MM.1S (cell line): ENCODE measurements at places on chromosomes 3 and 15.

DNA sequence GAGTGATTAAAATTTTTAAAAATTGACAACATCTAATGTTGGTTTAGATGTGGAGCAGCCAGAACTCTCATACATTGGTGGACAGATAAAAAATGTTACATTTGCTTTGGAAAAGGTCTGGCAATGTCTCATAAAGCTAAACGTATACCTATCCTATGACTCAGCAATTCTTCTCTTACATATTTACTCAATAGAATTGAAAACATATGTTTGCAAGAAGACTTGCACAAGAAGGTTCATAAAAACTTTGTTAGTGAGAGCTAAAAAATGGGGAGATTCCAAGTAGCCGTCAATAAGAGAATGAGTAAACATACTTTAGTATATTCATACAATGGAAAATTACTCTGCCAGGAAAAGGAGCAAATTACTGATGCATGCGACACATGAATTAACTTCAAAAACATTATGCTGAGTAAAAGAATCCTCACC is 30.0 kb downstream of the MASP1 start:
- H3K27me3 ChIP-seq = no peaks in the 10 kb centered on the region
- no peaks in the 10 kb centered on the region for H3K36me3 ChIP-seq
- DNase-seq = no peak

GRCh38 chr3:25046911-25047771 is 380.9 kb upstream of the RARB start:
- no peak overlapping the region for H3K4me3 ChIP-seq
- no peaks in the 10 kb centered on the region for H3K27me3 ChIP-seq
- no peaks in the 10 kb centered on the region for H3K4me1 ChIP-seq
- no peak for DNase-seq
- no peaks in the 10 kb centered on the region for H3K36me3 ChIP-seq

GRCh38 chr15:40358471-40359353 is 693 bp downstream of the DISP2 start:
- DNase-seq = peak; percentile 31
- no peak overlapping the region for H3K27ac ChIP-seq
- H3K4me3 ChIP-seq = peak overlapping the region; percentile 58
- H3K36me3 ChIP-seq = no peaks in the 10 kb centered on the region

DNA sequence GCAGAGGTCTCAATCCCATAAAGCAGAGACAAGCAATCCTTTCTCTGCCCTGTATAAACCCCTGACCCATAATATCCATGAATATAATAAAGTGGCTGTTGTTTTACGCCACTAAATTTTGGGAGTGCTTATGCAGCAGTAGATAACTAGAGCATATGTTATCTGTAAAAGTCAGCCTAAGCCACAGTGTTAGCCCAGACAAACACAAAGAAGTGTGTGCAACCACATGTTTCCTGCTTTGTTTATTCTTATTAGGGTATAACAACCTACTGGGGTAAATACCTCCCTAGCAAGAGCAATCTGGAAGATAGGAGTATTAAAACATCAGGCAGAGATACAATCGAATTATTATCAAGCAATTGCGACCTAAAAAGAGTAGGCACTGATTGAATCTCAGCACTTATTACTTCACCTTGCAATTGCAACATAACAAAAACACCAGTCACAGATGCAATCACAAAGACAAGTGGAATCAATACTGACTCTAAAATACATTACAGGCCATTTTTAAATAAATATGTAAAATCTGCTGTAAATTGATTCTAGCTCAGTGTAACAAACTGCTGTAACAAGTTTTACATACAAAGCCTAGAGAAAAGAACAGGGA is 94.6 kb upstream of the UBE2E2 start:
- no peaks in the 10 kb centered on the region for H3K4me1 ChIP-seq
- no peaks in the 10 kb centered on the region for H3K27me3 ChIP-seq
- H3K36me3 ChIP-seq = no peaks in the 10 kb centered on the region
- H3K27ac ChIP-seq = no peak overlapping the region

- H3K4me3 ChIP-seq = no peak overlapping the region
- H3K4me1 ChIP-seq = no peaks in the 10 kb centered on the region
- H3K36me3 ChIP-seq = no peaks in the 10 kb centered on the region
- no peak for DNase-seq
- H3K27ac ChIP-seq = no peak overlapping the region
- H3K27me3 ChIP-seq = no peaks in the 10 kb centered on the region
Measured at GRCh38 chr15:62439543-62440016, 274.5 kb upstream of the C2CD4B start.

DNA sequence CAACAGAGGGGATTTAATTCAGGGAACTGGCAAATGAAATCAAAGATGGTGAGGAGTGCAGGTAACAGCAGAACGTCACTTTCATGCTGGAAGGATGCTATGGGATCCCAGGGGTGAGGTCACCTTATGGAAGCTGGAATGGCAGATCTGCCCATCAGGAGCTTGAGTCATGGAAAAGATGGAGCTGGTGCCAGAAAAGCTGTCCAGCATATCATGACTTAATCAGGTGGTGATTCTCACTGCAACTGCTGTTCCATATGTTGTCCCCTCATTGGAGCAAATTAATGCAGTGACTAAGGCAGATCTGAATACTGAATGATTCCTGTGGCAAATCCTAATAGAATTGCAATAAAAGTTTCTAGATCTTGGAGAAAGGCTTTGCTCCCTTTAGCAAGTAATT is 38.4 kb downstream of the HHLA2 start:
- H3K4me3 ChIP-seq = no peak overlapping the region
- H3K27ac ChIP-seq = no peak overlapping the region
- H3K4me1 ChIP-seq = no peaks in the 10 kb centered on the region
- H3K36me3 ChIP-seq = no peaks in the 10 kb centered on the region

GRCh38 chr15:46365572-46365971 is 730.7 kb downstream of the SQOR start:
- H3K27me3 ChIP-seq = no peaks in the 10 kb centered on the region
- DNase-seq = no peak
- no peak overlapping the region for H3K27ac ChIP-seq
- no peak overlapping the region for H3K4me3 ChIP-seq

DNA sequence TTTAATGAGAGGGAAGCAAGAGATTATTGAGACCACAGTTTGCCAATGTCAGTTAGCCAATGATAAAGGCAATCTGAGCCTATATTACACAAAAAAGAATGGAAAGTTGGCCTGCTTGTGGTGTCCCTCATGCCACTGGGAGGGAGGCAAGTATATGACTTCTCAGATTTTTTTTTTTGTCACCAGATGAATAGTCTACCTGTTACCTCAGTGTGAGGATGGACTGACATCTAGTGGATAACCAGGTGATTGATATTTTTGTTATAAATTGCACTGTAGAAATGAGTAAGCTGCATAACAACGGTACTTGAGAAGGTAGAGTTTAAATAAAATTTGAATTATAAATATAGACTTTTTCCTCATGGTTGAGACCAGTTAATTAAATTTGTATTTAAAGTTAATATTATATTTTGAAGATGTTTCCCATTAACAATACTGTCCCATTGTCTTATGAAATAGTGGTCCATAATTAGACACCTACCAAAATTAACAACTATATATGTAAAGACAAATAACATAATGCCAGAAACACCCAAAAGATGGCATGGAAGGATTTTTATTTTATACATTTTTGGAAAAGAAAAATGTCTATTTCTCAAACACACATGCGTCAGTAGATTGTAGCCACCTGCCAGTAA is 237.8 kb upstream of the GADL1 start:
- no peak overlapping the region for H3K4me3 ChIP-seq
- peak; percentile 37 for DNase-seq
- no peaks in the 10 kb centered on the region for H3K4me1 ChIP-seq
- no peak overlapping the region for H3K27ac ChIP-seq

- H3K4me1 ChIP-seq = peaks cover 3% of the 10 kb centered on the region; the same call in 1 of the 2 replicates
- H3K36me3 ChIP-seq = no peaks in the 10 kb centered on the region
- H3K4me3 ChIP-seq = peak overlapping the region; percentile 38; the same call in 1 of the 2 replicates
- H3K27me3 ChIP-seq = no peaks in the 10 kb centered on the region
Measured at GRCh38 chr15:89206908-89207331, 14.5 kb downstream of the RLBP1 start.

- H3K4me3 ChIP-seq = no peak overlapping the region
- no peaks in the 10 kb centered on the region for H3K36me3 ChIP-seq
- no peak for DNase-seq
- no peaks in the 10 kb centered on the region for H3K27me3 ChIP-seq
- peaks cover 4% of the 10 kb centered on the region; the same call in 1 of the 2 replicates for H3K4me1 ChIP-seq
- no peak overlapping the region for H3K27ac ChIP-seq
Measured at GRCh38 chr15:61141497-61142125, 87.5 kb downstream of the RORA start.

GRCh38 chr15:55361048-55361447 is 42.0 kb downstream of the PIGB start:
- no peak for DNase-seq
- no peaks in the 10 kb centered on the region for H3K27me3 ChIP-seq
- H3K4me1 ChIP-seq = no peaks in the 10 kb centered on the region

DNA sequence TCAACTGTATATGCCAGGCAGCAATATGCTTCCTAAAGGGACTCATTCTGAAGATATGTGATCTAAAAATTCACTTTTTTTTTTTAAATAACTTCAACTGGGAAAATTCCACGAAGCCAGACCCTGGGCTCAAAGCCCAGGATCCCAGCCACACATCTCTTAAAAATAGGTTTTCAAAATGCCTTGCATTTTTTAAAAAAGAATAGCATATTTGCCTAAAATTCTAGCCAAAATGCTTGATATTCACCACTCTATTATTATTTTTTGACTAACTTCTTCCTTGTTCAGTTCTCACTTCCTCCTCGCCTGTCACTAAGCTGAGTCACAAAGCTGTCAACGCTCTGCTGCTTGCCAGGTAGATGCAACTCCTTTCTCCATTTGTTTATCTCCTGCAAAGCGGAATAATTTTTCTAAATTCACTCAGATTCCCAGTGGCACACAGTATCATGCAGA is 28.0 kb upstream of the VGLL4 start:
- no peaks in the 10 kb centered on the region for H3K27me3 ChIP-seq
- H3K4me3 ChIP-seq = no peak overlapping the region
- H3K4me1 ChIP-seq = no peaks in the 10 kb centered on the region
- no peak overlapping the region for H3K27ac ChIP-seq
- no peak for DNase-seq

- no peaks in the 10 kb centered on the region for H3K4me1 ChIP-seq
- no peaks in the 10 kb centered on the region for H3K36me3 ChIP-seq
- H3K27ac ChIP-seq = no peak overlapping the region
- no peak overlapping the region for H3K4me3 ChIP-seq
- DNase-seq = no peak
Measured at GRCh38 chr3:45211466-45212094, 14.5 kb downstream of the TMEM158 start.

GRCh38 chr15:90820481-90820880 is 47.9 kb upstream of the FURIN start:
- H3K27me3 ChIP-seq = no peaks in the 10 kb centered on the region
- DNase-seq = no peak
- no peak overlapping the region for H3K4me3 ChIP-seq

GRCh38 chr3:139020036-139020867 is 474 bp downstream of the PRR23B start:
- H3K27ac ChIP-seq = no peak overlapping the region
- no peaks in the 10 kb centered on the region for H3K4me1 ChIP-seq
- no peak for DNase-seq
- no peaks in the 10 kb centered on the region for H3K27me3 ChIP-seq

DNA sequence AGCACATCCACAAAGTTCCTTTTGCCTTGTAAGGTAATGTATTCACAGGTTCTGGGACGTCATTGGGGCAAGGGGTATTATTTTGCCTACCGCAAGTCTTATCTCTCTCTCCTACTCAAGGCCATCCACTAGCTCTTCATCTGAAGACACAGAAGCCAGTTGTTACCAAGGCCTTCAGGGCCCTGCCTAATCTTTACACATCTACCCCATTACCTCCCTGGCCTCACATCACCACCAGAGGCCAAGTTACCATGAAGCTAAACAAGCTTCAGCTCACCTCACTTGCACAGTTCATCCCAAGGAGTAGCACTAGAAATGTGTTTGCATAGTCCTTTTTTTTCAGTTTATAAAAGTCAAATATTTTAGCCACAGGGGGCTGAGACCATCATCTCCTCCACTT is 34.1 kb downstream of the ATP8B4 start:
- H3K36me3 ChIP-seq = no peaks in the 10 kb centered on the region
- H3K27ac ChIP-seq = no peak overlapping the region
- no peaks in the 10 kb centered on the region for H3K27me3 ChIP-seq
- no peaks in the 10 kb centered on the region for H3K4me1 ChIP-seq
- no peak overlapping the region for H3K4me3 ChIP-seq

GRCh38 chr3:140051019-140051957 is 116.3 kb downstream of the CLSTN2 start:
- no peaks in the 10 kb centered on the region for H3K27me3 ChIP-seq
- H3K4me3 ChIP-seq = no peak overlapping the region
- no peaks in the 10 kb centered on the region for H3K36me3 ChIP-seq
- no peak for DNase-seq
- H3K27ac ChIP-seq = no peak overlapping the region

DNA sequence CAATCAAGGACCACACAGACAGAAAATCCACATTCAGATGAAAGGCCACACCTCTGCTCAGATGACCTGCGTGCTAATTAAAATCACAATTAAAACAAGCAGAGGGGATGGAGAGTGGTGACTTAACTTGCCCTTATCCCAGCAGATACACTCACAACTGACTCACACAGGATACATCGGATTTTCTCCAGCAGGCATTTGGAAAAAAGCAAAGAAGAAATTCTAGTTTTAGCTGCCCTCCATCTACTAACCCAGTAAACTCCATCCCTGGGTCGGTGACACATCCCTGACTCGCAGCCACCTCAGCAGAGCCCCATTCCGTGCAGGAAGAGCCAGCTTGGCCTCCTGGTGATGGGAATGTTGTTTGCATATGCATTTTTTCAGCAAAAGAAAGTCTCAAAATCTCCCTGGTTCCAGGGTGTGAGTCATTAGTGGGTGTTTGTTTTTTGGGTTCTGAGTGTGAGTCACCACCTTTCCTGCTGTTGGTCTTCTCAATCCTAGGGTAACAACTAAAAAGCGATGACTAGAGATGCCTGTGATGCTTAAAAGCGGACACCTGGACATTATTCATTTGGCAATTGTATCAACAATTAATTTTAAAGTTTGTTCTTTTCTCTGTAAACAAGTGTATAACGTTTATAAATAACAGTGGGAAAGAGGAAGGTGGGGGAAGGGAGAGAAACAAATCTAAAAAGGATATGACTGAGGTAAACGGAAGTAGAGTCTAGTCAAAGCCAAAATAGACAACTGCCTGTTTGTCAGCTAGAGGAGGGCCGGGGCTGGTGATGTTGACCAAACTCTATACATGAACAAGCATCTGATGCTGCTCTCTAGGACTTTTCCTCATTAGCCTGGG is 49.8 kb upstream of the SLC4A7 start:
- H3K4me1 ChIP-seq = no peaks in the 10 kb centered on the region
- no peaks in the 10 kb centered on the region for H3K27me3 ChIP-seq
- H3K4me3 ChIP-seq = no peak overlapping the region
- no peak overlapping the region for H3K27ac ChIP-seq

- no peaks in the 10 kb centered on the region for H3K36me3 ChIP-seq
- DNase-seq = no peak
- no peaks in the 10 kb centered on the region for H3K4me1 ChIP-seq
- H3K27me3 ChIP-seq = no peaks in the 10 kb centered on the region
Measured at GRCh38 chr15:60208709-60209108, 189.1 kb downstream of the ANXA2 start.
